ENCODE measurements at places on chromosomes 4 and X.

GRCh38 chr4:26420438-26420837 is 69.8 kb downstream of the CCKAR start:
- DNase-seq, result no peak

DNA sequence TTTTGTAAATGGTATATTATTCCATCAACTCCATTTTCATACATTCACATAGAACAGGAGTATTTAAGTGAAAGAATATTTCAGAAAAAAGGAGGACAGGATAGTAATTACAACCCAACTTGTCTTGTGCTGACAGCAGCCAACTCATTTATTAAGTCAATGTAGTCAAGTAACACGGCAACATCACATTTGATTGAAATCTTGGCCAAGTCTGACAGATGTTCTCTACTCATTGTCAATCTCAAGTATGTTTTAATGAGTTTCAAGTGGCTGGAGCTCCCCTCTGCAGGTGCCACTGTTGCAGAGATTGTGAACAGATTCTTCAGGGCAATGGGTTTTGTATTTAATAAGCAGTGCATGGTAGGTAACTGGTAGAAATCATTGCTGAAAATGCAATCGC is 332.5 kb downstream of the C4orf33 start:
- no peak for DNase-seq

DNA sequence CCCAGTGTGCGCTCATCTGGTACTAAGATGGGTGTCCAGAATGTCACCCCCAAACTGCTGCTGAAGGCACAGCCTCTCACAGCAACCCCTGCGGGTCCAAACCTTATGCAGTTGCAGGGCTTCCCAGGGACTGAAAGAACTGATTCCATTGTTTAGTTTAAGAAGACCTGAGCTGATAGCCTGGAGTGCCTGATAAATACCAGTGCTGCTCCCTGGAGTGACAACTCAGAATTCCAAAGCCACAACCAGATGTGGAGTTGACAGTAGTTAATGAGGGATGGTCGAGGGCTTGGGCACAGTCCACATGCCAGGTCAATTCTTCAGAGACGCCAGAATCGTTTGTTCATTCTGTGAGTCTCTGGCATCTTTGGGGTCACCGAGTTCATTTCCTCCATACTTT is 71.2 kb downstream of the LNX1 start:
- no peak for DNase-seq

GRCh38 chrX:96314985-96315384 is 369.7 kb upstream of the DIAPH2 start:
- no peak for DNase-seq

GRCh38 chr4:123667496-123667895 is 270.9 kb downstream of the SPRY1 start:
- DNase-seq, result no peak

DNA sequence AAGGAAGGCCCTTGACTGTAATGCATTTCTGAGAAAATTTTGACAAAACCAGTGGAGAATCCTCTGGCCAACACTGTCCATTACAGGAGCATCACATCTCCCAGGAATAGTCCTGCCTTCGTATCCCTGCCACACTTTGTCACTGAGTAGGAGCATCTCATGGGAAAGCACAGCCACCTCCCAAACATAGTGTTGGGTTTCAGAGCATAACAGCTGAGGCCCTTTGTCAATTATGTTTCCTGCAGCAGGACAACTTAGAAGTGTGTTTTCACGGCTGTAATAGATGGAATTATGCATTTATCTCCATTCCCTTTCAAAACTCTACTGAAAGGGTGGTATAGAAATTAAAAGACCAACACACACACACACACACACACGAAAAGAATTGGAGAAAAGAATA is 91.1 kb upstream of the SMAD1 start:
- DNase-seq, result no peak

- no peak for DNase-seq
These were observed 13.1 kb downstream of the GASK1B start for GRCh38 chr4:158159718-158160094.

DNA sequence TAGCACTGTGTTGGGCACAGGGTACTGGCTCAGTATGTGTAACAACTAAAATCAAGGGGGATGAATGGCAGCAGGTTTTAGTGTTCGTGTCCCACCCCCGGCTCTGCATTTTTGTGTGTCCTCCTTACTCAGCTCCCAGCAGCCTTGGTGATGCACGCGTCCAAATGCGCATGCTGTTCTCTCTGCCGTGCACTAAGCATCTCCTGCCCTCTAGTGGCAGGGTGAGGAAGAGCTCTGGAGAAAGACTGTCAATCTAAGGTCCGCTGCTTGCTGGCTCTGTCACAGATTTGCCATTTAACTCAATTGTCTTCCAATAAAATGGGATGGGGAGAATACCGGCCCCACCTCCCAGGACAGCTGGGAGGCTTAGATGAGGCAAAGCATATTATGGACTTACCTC is 61.4 kb downstream of the WFS1 start:
- DNase-seq, result peak; percentile 63

- no peak for DNase-seq
These were observed 63.5 kb downstream of the TMEM131L start for GRCh38 chr4:153529646-153530045.

Measured in Jurkat, Clone E6-1 (cell line).